Effector CD4-positive, alpha-beta T cell (primary cell): ENCODE measurements at places on chromosomes 12 and 14.

DNA sequence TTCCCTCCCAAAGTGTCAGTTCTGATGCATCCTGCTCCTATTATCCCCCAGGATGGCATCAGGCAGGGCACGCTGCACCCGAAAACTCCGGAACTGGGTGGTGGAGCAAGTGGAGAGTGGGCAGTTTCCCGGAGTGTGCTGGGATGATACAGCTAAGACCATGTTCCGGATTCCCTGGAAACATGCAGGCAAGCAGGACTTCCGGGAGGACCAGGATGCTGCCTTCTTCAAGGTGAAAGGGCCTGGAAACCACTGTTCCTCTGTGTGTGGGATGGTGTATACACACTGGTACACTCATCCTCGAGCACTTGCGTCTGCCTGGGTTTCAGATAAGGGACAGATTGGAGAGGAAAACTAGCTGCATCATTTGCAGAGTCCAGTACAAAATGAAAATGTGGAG, 1.0 kb downstream of the IRF9 start:
- DNase-seq, result no peak

DNA sequence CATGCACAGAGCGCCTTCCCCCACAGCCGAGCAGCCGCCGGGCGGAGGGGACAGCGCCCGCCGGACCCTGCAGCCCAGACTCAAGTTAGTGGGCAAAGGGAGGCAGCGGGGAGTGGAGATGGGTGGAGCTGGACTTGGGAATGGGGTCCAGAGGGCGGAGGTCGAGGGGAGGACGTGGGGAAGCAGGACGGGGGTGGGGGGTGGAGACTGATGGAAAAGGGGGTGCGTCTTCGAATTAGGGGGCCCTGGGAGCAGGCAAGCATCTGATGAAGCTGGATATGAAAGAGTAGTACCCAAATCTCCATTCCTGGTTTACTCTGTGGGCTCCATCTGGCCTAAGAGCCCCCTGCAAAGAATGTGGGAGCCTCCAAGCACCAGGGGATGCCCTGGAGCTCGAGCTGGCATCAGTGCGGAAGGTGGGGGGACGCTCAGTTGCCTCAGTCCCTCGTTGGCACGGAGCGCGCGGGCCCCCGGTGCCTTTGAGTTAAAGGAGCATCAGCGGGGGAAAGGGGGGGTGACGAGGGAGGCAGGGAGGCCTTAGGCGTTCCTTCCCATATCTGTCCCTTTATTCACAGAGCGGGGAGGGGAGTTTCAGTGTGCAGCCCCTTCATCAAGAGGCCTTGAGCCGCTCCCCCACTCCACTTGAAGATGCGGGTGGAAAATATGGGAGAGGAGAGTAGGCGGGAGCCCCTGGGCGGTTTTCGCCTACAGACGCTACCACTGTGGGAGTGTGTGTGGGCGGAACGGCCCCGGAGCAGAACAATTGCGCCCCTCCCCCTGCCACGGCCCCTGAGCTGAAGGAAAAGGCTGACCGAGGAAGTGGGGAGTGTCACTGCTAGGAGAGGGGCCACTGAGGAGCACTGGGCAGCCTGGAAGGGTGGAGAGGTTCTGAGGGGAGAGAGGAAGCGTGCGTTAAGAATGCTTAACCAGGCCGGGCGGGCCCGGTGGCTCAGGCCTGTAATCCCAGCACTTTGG, 644 bp downstream of the NAB2 start:
- DNase-seq, result peak; percentile 25

- no peak for DNase-seq
Observed at GRCh38 chr14:102184316-102185035, 44.8 kb downstream of the WDR20 start.

DNA sequence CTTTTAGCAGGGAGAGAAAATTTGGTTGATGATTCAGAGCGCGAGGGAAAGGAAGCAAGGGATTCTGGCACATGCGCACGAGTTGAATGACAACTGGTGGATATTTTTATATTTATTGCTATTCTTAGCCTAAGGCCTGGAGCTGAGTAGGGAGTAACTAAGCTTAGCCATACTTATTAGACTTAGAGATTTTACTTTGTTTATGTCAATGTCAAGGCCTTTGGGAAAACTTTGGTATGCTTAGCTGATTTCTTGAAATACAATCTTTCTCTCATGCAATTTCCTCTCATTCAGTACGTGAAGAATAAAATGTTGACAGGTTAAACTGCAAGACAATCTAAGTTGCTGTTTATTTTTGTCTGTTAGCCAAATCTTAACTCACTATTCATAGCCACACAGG, 101.1 kb downstream of the CRADD start:
- no peak for DNase-seq

DNA sequence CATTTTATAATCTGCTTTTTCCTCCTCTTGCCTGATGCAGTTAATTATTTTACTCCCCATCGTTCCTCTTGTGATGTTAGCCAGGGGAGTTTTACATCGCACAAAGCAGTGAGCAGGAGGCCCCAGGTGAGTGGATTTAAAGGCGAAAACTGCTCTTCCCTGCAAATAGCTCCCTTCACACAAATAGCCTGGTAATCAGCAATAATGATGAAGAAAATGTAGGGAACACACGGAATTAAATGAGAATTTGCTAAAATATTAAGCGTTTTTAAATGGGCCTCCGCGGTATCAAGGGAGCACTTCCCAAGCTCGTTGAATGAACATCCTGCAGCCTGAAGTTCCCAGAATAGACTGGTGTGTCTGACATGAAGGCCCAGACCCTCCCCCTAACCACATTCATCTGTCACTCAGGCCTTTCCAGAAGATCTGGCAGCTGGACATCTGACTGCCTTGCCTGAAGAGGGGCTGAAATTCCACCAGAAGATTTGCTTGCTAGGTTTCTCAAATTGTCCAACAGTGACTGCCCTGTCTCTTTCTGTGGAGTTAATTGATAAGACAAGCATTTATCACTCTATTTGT, 127.2 kb downstream of the CCDC60 start:
- no peak for DNase-seq

GRCh38 chr12:30063435-30063945, 279.7 kb upstream of the TMTC1 start:
- no peak for DNase-seq

DNA sequence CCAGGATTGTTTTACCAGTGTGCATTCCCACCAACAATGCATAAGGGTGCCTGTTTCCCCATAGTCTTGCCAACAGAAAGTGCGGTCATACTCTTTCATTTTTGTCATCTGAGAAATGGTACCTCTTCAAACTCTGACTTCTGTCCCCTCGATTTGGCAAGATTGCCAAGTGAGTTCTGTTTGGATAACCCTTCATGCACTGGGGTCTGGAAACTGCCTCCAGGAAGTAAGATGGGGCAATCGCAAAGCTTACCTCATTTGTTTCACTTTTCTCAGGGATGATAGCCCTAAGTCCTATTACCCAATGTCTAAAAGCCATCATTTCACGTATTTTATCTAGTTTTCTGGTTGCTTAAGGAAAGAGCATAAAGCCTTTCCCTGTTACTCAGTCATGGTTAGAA, 28.6 kb upstream of the NR1H4 start:
- no peak for DNase-seq
